Activated naive CD8-positive, alpha-beta T cell treated with anti-CD3 and anti-CD28 coated beads for 36 hours (primary cell): ENCODE measurements at places on chromosomes 12 and 14. TPM values are rescaled to one million over a fixed set of nuclear protein-coding genes. Genes with fewer than 3 reads are reported as not detected.

The CLEC4D gene
- not detected for total RNA-seq

The SERPINA10 gene
- not detected for total RNA-seq

The PAX9 gene
- total RNA-seq = not detected

The PAPLN gene
- 0.10 TPM for total RNA-seq

- H3K27ac ChIP-seq = peak overlapping the region; percentile 94
- H3K36me3 ChIP-seq = peaks cover 10% of the 10 kb centered on the region
- peak overlapping the region; percentile 23 for H3K4me3 ChIP-seq
- DNase-seq = peak; percentile 59
- H3K27me3 ChIP-seq = no peaks in the 10 kb centered on the region
Observed at GRCh38 chr14:89767861-89768268, 186.7 kb downstream of the EFCAB11 start.

DNA sequence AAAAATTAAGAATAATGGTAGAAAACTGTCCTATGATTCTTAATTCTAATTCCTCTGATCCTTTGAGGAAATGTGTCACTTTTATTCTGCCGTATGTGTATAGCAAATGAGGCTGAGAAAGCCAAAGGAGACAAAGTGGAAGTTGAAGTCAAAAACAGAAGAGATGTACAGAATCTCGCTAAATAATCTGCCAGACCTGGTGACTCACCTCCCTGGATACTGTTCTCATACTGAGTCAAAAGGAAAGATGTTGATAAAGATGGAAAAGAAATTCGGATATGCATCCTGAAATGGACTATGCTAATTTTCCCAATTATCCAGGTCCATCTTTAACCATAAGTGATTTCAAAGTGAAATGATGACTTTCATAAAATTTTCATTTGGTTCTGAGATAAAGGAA, 92.5 kb downstream of the DUSP6 start:
- peaks cover 7% of the 10 kb centered on the region for H3K27me3 ChIP-seq
- no peak overlapping the region for H3K4me3 ChIP-seq
- no peak for DNase-seq
- H3K27ac ChIP-seq = no peak overlapping the region

DNA sequence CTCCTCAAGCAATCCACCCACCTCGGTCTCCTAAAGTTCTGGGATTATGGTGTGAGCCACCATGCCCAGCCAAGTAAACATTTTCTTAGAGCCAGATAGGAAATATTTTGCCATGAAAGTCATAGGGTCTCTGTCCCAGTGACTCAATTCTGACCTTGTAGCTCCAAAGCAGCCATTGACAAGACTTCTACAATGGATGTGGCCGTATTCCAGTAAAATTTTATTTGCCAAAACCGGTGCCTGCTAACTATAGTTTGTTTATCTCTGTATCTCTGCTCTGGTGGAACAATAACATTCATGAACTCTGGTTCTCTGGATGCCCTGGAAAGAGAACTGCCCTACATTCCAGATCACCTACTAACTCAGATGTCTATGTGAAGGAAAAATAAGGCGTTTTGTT, 54.6 kb upstream of the USP44 start:
- no peak for DNase-seq
- no peak overlapping the region for H3K4me3 ChIP-seq
- no peaks in the 10 kb centered on the region for H3K27me3 ChIP-seq
- H3K36me3 ChIP-seq = no peaks in the 10 kb centered on the region
- H3K4me1 ChIP-seq = peaks cover 3% of the 10 kb centered on the region

GRCh38 chr14:51620056-51620455, 31.7 kb upstream of the FRMD6 start:
- H3K36me3 ChIP-seq = no peaks in the 10 kb centered on the region
- no peak overlapping the region for H3K27ac ChIP-seq
- H3K4me3 ChIP-seq = no peak overlapping the region
- no peak for DNase-seq

DNA sequence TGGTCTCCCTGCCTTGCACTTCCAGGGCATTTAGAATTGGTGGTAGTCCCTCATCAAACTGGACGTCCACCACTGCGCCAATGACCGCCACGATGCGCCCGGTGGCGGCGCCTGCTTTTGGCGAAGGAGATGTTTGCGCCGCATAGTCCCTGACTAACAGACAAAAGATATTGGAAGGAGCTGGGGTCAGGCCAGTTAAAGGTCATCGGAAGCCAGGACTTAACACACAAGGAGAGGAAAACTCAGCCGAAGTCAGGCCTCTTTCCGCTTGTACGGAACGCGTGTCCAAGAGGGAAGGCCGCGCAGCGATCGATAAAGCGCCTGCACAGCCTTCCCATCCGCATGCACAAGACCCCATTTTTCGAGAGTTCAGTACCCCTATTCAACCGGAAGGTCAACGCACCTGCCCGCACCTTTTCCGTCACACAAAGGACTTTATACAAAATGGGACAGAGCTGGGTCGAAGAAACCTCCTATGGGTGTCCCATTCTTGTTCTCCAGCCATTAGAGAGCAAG, 525 bp downstream of the ATP5F1B start:
- H3K36me3 ChIP-seq = peaks cover 43% of the 10 kb centered on the region
- H3K27me3 ChIP-seq = no peaks in the 10 kb centered on the region
- DNase-seq = no peak
- peak overlapping the region; percentile 99 for H3K27ac ChIP-seq
- peaks cover 28% of the 10 kb centered on the region for H3K4me1 ChIP-seq

DNA sequence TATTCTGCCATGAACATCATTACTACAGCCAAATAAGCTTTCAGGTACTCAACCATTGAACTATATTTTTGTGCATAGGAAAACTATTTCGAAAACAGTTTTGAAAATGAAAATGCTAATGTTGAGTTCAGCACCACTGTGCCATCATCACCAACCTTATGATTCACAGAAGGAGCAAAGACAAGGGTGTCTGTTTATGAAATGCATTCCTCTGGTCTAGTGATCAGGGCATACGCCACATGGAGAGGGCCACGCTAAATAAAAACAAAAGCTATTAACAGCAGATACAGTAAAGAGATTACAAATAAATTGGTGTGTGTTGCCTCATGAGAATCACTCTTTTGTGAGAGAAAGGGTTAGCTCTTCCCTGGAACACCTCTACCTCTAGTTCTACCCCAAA, 43.2 kb upstream of the BMAL2 start:
- H3K27me3 ChIP-seq = no peaks in the 10 kb centered on the region
- no peak overlapping the region for H3K27ac ChIP-seq
- H3K4me1 ChIP-seq = peaks cover 29% of the 10 kb centered on the region
- H3K36me3 ChIP-seq = peaks cover 5% of the 10 kb centered on the region
